Colonic mucosa (tissue), 4 donors: ENCODE measurements at places on chromosomes 1 and 21.

DNA sequence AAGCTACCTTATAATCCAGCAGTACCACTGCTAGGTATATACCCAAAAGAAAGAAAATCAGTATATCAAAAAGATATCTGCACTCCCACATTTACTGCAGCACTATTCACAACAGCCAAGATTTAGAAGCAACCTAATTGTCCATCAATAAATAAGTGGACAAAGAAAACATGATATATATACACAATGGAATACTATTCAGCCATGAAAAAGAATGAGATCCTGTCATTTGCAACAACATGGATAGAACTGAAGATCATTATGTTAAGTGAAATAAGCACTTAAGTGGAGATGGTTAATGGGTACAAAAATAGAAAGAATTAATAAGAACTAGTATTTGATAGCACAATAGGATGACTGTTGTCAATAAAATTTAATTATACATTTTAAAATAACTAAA is 90.7 kb upstream of the PKN2 start:
- no peak for DNase-seq
- no peaks in the 10 kb centered on the region for H3K36me3 ChIP-seq
- H3K27ac ChIP-seq = no peak overlapping the region
- H3K4me1 ChIP-seq = no peaks in the 10 kb centered on the region
- no peak overlapping the region for H3K4me3 ChIP-seq

DNA sequence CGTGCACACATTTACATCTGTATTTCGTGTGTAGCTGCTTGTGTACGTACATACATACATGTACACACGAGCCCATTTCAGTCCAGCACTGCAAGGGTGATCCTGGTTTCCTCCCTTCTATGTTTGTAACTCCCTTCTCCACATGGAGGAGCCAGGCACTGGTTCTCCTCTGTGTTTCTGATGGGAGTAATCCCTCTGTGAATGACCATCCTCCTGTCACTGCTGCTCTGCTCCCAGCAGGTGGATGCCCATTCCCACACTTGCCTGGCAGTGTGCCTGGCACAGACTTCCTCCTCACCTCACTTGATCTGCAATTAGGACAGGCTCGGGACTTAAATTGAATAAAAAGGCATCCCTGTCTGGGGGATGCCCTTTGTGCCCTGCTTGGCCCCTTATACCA is 37.1 kb downstream of the TRAPPC10 start:
- peaks cover 5% of the 10 kb centered on the region for H3K36me3 ChIP-seq
- no peak overlapping the region for H3K27ac ChIP-seq
- H3K4me3 ChIP-seq = no peak overlapping the region
- H3K4me1 ChIP-seq = peaks cover 3% of the 10 kb centered on the region

DNA sequence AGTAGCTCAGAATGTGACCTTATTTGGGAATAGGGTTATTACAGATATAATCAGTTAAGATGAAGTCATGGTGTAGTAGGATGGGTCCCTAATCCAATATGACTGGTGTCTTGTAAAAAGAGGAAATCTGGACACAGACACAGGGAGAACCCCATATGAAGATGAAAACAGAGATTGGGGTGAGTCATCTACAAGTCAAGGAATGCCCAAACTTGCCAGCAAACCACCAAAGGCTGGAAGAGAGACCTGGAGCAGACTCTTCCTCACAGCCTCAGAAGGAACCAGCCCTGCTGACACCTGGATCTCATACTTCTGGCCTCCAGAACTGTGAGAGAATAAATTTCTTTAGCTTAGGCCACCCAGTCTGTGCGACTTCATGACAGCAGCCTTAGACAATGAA is 29.9 kb downstream of the KRTAP19-8 start:
- H3K4me1 ChIP-seq = no peaks in the 10 kb centered on the region
- H3K27me3 ChIP-seq = no peaks in the 10 kb centered on the region
- H3K27ac ChIP-seq = no peak overlapping the region

- H3K27me3 ChIP-seq = no peaks in the 10 kb centered on the region
- H3K4me3 ChIP-seq = no peak overlapping the region
- DNase-seq = no peak
- H3K27ac ChIP-seq = no peak overlapping the region
Observed at GRCh38 chr1:94401206-94401605, 17.0 kb upstream of the ABCD3 start.

DNA sequence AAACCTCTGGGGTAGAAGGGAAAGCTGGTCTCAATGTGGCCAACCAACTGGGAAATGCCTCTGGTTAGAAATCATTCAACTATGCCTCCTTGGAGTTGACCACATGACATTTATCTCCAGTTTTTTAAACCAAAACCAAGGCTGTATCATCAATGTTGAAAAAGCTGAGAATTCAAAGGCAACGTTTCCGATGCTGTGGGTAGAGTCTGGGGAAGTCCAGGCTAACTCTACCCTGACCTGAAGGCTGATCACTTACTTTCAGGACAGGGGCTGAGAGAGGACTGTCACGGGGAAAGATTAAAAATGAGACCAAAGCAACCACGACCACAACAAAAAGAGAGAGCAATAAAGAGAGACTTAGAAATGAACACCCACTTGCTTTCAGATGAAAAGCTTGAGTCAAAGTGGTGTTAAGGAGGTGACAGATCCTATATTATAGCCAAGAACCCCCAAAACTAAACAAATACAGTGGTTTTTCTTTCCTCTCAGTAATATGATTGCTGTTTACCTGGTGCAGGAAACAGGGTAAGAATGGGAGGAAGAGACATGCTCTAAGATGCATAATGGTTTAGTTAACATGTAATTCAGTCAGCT is 90.8 kb upstream of the TNFSF4 start:
- H3K4me3 ChIP-seq = no peak overlapping the region
- no peaks in the 10 kb centered on the region for H3K27me3 ChIP-seq
- H3K4me1 ChIP-seq = no peaks in the 10 kb centered on the region
- H3K27ac ChIP-seq = no peak overlapping the region
- no peaks in the 10 kb centered on the region for H3K36me3 ChIP-seq
- DNase-seq = no peak

GRCh38 chr1:167077868-167078210 is 12.3 kb downstream of the GPA33 start:
- DNase-seq = no peak
- H3K36me3 ChIP-seq = no peaks in the 10 kb centered on the region
- no peaks in the 10 kb centered on the region for H3K27me3 ChIP-seq
- H3K4me3 ChIP-seq = no peak overlapping the region
- H3K4me1 ChIP-seq = peaks cover 10% of the 10 kb centered on the region

- H3K36me3 ChIP-seq = no peaks in the 10 kb centered on the region
- H3K27me3 ChIP-seq = no peaks in the 10 kb centered on the region
- H3K4me3 ChIP-seq = no peak overlapping the region
Observed at GRCh38 chr21:39005502-39005787, 177.8 kb downstream of the PSMG1 start.

GRCh38 chr21:37987668-37988067 is 71.4 kb upstream of the KCNJ6 start:
- no peaks in the 10 kb centered on the region for H3K4me1 ChIP-seq
- DNase-seq = no peak

- no peaks in the 10 kb centered on the region for H3K36me3 ChIP-seq
- no peak overlapping the region for H3K27ac ChIP-seq
- H3K4me1 ChIP-seq = no peaks in the 10 kb centered on the region
- no peak for DNase-seq
- H3K27me3 ChIP-seq = no peaks in the 10 kb centered on the region
Observed at GRCh38 chr1:163709636-163710035, 387.9 kb downstream of the NUF2 start.

- no peak for DNase-seq
- H3K27me3 ChIP-seq = no peaks in the 10 kb centered on the region
- no peaks in the 10 kb centered on the region for H3K4me1 ChIP-seq
- H3K27ac ChIP-seq = no peak overlapping the region
- H3K4me3 ChIP-seq = no peak overlapping the region
Observed at GRCh38 chr1:231616667-231617066, 9.9 kb upstream of the DISC1 start.

- H3K27ac ChIP-seq = no peak overlapping the region
- H3K36me3 ChIP-seq = peaks cover 36% of the 10 kb centered on the region
- DNase-seq = no peak
Observed at GRCh38 chr1:182875889-182876288, 36.7 kb downstream of the DHX9 start.

GRCh38 chr1:55259911-55260609 is 44.9 kb upstream of the USP24 start:
- no peak overlapping the region for H3K27ac ChIP-seq
- H3K27me3 ChIP-seq = no peaks in the 10 kb centered on the region
- H3K36me3 ChIP-seq = no peaks in the 10 kb centered on the region
- no peak overlapping the region for H3K4me3 ChIP-seq

- DNase-seq = no peak
- no peak overlapping the region for H3K4me3 ChIP-seq
- peaks cover 4% of the 10 kb centered on the region for H3K36me3 ChIP-seq
- no peaks in the 10 kb centered on the region for H3K27me3 ChIP-seq
- H3K4me1 ChIP-seq = no peaks in the 10 kb centered on the region
Observed at GRCh38 chr1:202129453-202130296, 7.0 kb downstream of the GPR37L1 start.

- no peak overlapping the region for H3K4me3 ChIP-seq
- no peak for DNase-seq
- H3K27me3 ChIP-seq = no peaks in the 10 kb centered on the region
- no peak overlapping the region for H3K27ac ChIP-seq
- H3K36me3 ChIP-seq = no peaks in the 10 kb centered on the region
Observed at GRCh38 chr21:46128106-46128932, 27.1 kb downstream of the FTCD start.

- no peaks in the 10 kb centered on the region for H3K36me3 ChIP-seq
- H3K4me3 ChIP-seq = no peak overlapping the region
- H3K4me1 ChIP-seq = no peaks in the 10 kb centered on the region
- H3K27me3 ChIP-seq = no peaks in the 10 kb centered on the region
- no peak for DNase-seq
Observed at GRCh38 chr1:205949753-205950152, 6.5 kb upstream of the SLC26A9 start.

- H3K4me1 ChIP-seq = no peaks in the 10 kb centered on the region
- H3K36me3 ChIP-seq = no peaks in the 10 kb centered on the region
- DNase-seq = no peak
- H3K27me3 ChIP-seq = no peaks in the 10 kb centered on the region
- H3K4me3 ChIP-seq = no peak overlapping the region
Observed at GRCh38 chr1:181296180-181296579, 187.1 kb upstream of the CACNA1E start.

DNA sequence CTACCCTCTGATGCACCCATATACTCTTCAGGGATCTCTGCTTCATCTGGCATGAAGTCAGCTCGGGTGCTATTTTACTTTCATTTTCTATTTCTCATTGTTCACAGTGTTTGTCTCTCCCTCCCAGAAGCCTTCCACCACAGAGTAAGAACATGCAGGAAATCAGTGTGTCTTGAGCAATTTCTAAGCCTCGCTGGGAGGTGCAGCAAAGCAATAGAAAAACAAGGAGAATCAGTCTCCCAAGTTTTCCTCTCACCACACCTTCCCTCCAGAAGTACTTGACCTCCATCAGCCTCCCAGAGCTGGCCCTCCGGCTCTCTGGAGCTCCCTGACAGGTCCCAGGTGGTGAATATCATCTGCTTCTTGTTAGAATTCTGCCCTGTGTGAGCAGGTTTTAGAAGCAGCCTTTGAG is 594.7 kb upstream of the CAMK1G start:
- peak; percentile 32 for DNase-seq
- H3K27me3 ChIP-seq = no peaks in the 10 kb centered on the region
- no peaks in the 10 kb centered on the region for H3K4me1 ChIP-seq
- peak overlapping the region; percentile 12 for H3K4me3 ChIP-seq
- H3K27ac ChIP-seq = peak overlapping the region; percentile 63

GRCh38 chr1:202619505-202619904 is 90.7 kb downstream of the SYT2 start:
- H3K27ac ChIP-seq = no peak overlapping the region
- DNase-seq = no peak
- no peak overlapping the region for H3K4me3 ChIP-seq
- H3K27me3 ChIP-seq = no peaks in the 10 kb centered on the region
- H3K4me1 ChIP-seq = no peaks in the 10 kb centered on the region

GRCh38 chr1:195909061-195909460 is 699.2 kb downstream of the KCNT2 start:
- H3K4me1 ChIP-seq = no peaks in the 10 kb centered on the region
- no peak for DNase-seq
- no peaks in the 10 kb centered on the region for H3K36me3 ChIP-seq
- no peaks in the 10 kb centered on the region for H3K27me3 ChIP-seq

DNA sequence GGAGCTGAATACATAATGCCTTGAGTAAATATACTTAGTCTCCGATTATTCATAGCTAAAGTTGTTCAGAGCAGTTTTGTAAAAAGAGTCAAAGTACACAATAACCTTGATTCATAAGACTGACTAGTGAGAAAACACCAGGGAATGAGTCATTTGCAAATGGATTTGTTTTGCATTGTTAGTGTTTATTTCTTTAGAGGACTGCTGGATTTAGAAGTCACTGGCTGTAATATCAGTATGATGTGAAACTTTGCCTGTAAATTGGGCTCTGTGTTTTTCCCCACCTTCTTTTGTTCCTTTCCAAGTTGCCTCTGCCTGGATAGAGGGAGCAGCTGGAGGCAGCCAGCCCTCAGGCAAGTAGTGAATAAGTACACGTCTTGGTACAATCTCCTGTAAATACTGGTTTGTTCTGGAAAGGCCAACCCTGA is 474.7 kb downstream of the NUF2 start:
- H3K4me1 ChIP-seq = no peaks in the 10 kb centered on the region
- no peak for DNase-seq
- H3K36me3 ChIP-seq = no peaks in the 10 kb centered on the region
- no peak overlapping the region for H3K4me3 ChIP-seq
- H3K27ac ChIP-seq = no peak overlapping the region
- no peaks in the 10 kb centered on the region for H3K27me3 ChIP-seq

GRCh38 chr1:111052246-111052645 is 87.6 kb downstream of the DRAM2 start:
- H3K36me3 ChIP-seq = no peaks in the 10 kb centered on the region
- no peak overlapping the region for H3K4me3 ChIP-seq
- no peak overlapping the region for H3K27ac ChIP-seq
- no peaks in the 10 kb centered on the region for H3K27me3 ChIP-seq
- no peaks in the 10 kb centered on the region for H3K4me1 ChIP-seq

- H3K27ac ChIP-seq = no peak overlapping the region
- no peak overlapping the region for H3K4me3 ChIP-seq
- DNase-seq = no peak
- H3K27me3 ChIP-seq = no peaks in the 10 kb centered on the region
- no peaks in the 10 kb centered on the region for H3K36me3 ChIP-seq
Observed at GRCh38 chr1:108075055-108075454, 110.1 kb upstream of the VAV3 start.

DNA sequence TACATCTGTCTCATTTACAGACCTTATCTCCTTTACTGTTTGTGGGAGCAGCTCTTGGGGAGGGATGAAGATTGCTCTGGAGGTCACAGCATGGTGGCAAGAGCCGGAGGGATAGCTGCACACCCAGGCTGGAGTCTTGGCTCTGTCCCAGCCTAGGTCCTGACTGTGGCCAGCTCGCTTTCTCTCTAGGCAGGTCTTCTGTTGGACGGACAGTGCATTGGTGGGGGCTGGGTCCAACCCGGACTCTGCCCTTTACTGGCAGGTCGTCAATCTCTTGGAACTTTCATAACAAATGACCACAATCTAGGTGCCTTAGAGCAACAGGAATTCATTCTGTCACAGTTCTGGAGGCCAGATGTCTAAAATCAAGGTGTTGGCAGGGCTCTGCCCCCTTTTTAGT is 319.8 kb upstream of the C1orf174 start:
- H3K4me3 ChIP-seq = no peak overlapping the region
- H3K36me3 ChIP-seq = no peaks in the 10 kb centered on the region
- H3K27me3 ChIP-seq = no peaks in the 10 kb centered on the region
- no peak for DNase-seq
